Globus pallidus (tissue), 1 donor: ENCODE measurements at places on chromosomes 5 and 9.
A peak's percentile ranks its signal among the peaks of the same experiment; 100 is the strongest.

DNA sequence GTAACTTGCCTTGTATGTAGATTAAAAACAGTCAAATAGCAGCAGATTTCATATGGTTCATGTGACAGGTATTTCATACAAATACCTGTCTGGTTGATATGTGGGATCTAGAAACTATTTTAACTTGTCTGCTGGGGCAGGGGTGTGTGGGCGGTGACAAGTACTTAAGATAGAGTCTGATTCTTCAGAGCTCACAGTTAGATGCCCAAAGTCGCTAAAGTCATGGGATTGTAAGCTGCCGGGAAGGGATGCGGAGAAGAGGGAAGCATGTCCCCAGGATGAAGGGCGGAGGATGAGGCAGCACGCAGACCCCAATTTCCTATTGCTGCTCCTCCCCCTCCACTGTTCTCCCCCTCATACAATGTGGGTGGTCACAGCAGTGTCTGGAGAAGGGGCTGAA, 13.3 kb downstream of the ANXA6 start:
- no peak for DNase-seq

- no peak for DNase-seq
Measured at GRCh38 chr9:70324963-70325362, 66.2 kb downstream of the SMC5 start.

GRCh38 chr5:9241479-9242305, 304.2 kb downstream of the SEMA5A start:
- peak; percentile 61 for DNase-seq

GRCh38 chr5:142152384-142152732, 43.8 kb downstream of the NDFIP1 start:
- no peak for DNase-seq

DNA sequence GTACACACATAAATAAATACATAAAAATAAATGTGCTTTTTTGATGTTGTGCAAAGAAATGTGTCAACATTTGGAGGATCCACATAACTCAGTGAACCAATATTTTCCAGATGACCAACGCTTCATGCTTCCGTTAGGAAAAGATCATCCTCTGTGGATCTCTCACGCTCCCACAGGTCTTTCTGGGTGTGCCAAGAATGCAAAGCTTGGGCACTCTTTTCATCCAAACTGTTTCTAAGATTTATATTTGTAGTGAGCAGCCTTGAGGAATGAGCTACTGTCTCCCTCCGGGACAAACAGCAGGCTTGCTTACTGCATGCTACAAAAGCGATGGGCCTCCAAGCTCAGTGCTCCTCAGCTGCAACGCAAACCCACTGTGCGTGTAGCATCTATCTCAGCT, 46.2 kb upstream of the RUFY1 start:
- no peak for DNase-seq

DNA sequence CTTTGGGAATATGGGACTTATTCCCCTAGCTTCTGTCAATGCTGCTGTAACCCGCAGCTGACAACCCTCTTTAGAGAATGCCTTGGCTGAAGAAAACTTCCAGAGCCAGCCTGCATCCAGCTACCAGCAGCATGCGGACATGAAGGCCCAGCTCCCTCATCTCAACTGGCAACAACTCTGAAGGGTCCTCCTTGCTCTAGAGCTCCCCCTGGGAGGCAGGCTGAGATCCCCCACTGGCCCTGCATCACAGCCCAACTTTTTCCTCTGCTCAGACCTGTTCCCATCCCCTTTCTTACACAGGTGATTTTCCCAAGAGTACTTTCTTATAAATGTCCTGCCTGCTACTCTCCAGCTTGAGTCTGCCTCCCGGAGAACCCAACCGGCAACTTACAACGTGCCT, 18.7 kb upstream of the WNT8A start:
- peak; percentile 13 for DNase-seq

- DNase-seq, result no peak
Measured at GRCh38 chr5:105409695-105410094, 1847.1 kb upstream of the NUDT12 start.

DNA sequence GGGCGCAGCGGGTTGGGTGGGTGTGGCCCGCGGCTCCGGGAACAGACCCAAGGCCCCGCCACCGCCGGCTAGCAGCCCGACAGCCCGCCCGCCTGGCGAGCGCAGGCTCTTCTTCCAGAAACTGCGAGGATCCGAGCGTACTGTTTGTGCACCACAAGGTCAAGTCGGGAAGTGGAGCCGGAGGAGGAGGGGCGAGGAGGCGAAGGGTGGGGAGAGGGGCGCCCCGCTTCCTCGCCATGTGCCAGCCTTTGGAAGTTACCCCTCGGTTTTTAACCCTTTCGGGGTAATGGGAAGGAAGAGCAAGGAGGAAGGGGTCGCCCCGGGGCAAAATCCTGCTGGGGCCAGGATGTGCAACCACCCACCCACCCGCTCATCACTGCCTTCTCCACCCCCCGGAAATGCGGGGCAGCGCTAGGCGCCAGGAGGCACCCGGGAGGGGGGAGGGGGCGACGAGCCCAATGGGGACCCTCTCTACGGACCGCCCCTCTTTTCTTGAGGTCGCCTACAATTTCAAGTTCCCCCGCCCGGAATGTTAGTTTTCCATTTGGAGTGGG, 1.1 kb upstream of the JADE2 start:
- peak; percentile 79 for DNase-seq

DNA sequence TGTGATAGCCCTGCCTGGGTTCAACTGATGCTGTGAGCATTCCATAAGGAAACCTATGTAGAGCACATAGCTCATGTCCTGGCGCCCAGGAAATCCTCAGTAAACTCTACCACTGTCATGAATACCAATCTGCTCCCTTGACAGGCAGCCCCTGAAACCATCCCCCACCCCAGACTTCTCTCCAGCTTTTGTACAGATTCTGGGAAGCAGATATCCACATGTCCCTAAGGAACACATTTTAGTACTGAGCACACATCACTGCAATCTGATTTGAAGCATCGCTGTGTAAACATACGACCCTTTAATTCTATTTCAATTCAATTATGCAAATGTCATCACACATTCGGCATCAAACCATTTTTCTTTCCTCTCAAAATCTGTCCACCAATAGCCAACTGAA, 89.5 kb upstream of the FSTL4 start:
- DNase-seq, result no peak

GRCh38 chr5:90865180-90865579, 306.6 kb downstream of the ADGRV1 start:
- no peak for DNase-seq

DNA sequence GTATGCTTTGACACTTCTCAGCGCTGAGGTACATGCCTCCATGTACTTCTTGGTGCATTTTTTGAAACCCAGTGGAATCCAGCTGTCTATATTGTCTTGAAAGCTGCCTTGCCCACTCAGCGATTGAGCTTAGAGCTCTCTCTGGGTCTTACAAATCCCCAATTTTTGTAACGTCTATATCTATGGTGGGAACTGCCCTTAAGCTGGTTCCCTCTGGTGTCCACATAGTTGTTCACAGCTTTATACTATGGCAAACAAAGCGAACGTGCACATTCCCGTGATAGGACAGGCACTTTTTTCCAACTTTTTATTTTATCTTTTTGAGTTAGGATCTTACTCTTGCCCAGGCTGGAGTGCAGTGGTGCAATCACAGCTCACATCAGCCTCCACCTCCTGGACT, 20.9 kb downstream of the CDHR2 start:
- no peak for DNase-seq

DNA sequence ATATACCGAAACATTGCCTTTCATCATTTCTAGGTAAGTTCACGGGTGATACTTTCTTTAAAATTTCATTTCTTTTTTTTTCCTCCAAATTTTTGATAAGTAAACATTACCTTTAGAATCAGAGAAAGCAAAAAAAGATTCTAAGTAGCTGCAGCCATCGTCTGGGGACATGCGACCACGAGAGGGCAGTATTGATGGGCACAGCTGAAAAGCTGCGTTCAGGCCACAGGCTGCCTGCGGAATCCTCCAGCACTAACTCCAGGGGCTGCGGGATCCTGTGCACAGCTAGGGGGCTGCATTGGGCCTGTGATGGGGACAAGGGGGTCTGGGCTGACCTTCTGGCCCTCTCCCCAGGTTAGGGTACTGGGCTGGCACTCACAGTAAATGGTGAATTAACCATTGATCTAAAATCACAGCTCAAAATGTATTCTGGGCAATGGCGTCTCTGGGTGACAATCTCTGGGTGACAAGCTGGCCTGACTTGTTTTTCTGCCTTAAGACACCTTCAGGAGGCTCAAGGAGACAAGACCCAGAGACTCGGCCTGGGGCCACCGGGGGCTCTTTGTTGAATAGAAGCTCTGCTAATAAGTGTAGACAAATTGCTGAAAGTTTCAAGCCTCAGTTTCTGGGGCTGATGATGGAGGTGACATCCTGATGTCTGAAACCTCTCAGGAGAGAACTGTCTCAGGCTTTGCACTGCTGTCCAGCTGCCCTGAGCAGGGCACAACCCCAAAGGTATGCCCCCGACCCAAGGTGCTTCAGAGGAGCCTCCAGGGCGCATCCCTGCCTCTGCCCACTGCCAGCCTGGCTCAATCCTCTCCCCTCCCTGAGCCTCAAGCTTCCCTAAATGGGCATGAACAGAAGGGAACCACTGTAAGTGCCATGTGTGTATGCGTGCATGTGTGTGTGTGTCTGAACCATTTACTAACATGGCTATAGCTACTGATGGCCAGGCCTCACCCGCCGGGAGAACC, 44.3 kb upstream of the SARDH start:
- peak; percentile 63 for DNase-seq

GRCh38 chr9:133065070-133065388, 3.2 kb downstream of the CEL start:
- DNase-seq, result no peak

GRCh38 chr5:150393096-150393645, 19.5 kb downstream of the CD74 start:
- no peak for DNase-seq

DNA sequence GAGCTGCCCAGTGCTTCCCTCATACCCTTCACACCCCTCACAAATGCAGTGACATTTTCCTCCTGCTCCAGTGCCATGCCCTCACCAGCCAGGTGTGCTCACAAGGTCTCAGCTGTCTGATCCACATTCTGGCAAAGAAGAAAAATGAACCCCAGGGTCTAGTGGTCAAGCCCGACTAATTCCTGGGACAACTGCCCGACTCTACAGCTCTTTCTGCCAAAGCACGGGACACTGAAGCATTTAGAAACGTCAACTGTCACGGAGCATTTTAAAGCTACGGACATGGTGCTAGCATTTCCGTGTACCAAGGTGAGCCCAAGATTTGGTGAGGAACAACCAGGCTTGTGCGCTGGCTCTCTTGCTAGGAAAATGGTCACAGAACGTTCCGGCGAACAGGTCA, 56.8 kb upstream of the PHYKPL start:
- DNase-seq, result no peak

DNA sequence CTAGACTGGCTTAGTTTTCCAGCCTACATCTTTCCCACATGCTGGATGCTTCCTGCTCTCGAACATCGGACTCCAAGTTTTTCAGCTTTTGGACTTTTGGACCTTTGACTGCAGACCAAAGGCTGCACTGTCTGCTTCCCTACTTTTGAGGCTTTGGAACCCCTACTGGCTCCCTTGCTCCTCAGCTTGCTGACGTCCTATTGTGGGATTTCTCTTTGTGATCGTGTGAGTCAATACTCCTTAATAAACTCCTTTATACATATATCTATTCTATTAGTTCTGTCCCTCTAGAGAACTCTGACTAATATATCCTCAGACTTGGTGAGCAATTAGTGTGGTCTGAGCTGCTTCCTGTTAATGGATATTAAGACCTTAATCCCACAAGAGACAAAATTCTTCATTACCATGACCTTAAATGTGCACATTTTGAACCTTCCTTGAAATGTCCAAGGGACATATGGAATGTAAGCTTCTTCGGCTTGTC, 752.9 kb downstream of the CDH18 start:
- no peak for DNase-seq

DNA sequence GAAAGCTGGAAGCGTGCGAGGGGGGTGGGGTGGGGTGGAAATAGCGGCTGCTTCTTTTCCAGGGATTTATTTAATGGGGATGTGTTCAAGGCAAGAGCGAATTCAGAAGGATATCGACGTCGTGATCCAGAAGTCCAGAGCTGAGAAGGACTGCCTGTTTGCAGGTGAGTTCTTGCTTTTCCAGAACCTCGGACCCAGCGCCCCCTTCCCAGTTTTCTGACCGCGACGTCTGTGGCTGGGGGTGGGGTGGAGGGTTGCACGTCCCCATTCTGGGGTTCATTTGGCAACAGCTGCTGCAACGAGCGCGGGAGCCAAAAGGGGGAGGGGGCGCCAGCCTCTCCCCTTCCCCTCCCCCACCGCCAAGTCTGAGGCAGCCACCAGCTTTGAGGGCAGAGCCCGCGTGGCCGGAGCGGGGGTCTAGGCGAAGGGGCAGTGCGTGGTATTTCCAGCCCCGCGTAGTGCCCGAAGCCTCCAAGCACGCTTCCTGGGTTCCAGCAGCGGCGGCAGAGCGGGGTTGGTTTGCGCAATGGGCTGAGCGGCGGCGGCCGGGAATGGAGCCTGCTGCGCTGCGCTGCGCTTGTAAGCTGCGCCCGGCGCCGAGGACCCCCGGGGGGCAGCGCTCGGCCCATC, 701 bp downstream of the PARP8 start:
- DNase-seq, result peak; percentile 21

GRCh38 chr5:158513490-158514318, 586.0 kb downstream of the EBF1 start:
- no peak for DNase-seq

GRCh38 chr9:115764645-115765044, 388.9 kb upstream of the PAPPA start:
- no peak for DNase-seq

GRCh38 chr5:77629509-77630113, 8.9 kb downstream of the OTP start:
- DNase-seq, result no peak

DNA sequence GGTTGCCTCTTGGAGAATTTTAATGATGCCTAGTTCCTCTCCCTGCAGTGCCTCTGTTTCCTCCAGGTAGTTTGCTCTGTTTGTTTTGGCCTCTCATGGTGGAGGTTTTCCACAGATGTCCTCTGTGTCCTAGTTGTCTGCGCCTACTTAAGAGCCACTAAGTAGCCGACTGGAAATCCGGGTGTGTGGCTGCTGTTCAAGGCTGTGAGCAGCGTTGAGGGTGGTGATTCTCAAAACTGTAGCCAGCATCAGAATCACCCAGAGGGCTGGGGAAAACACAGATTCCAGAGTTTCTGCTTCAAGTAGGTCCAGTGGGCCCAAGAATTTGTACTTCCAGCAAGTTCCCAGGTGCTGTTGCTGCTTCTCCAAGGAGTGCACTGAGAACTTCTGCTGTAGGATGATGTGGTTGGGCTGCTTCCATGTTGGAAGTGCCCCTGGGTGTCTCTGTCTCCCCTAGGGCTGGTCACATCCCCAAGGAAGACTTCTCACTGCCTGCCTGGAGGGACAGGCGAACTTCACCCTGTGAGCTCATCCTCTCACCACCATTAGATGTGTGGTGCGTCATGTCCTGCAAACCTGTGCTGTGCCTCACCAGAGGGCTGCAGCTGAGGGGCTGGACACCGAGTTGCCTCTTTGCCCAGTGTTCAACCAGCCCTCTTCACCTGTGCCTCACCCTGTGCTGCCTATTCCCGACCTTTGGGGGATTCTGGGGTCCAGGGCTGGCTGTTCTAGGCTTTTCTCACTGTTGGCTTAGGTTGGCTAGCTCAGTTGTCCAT, 34.8 kb downstream of the SECISBP2 start:
- no peak for DNase-seq

- DNase-seq, result peak; percentile 58
Measured at GRCh38 chr9:130997925-130998596, 10.9 kb upstream of the LAMC3 start.

- DNase-seq, result no peak
Measured at GRCh38 chr5:172533058-172533398, 78.7 kb upstream of the SH3PXD2B start.
